ENCODE measurements at places on chromosomes 1 and 21. TPM values are rescaled to one million over a fixed set of nuclear protein-coding genes. Genes with fewer than 3 reads are reported as not detected.

The IL23R gene
- polyA plus RNA-seq, result 0.05 TPM

DNA sequence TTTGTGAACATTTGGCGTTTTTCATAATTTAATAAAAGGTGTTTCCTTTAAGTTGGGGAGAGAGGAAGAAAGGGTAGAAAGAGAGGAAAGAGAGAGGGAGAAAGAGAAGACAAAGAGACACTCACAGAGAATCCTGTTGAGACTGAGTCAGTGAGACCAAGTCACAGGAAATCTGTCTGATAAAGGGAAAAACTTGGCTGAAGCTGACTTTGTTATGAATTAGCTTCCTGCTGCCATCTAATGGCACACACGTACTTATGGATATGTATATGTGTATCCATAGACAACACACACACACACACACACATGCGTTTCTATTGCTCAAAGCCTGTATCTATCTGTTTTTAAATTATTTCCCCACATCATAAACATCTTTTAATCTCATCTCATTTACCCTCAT lies 42.5 kb upstream of the DISC1 start:
- H3K27ac ChIP-seq, result no peak overlapping the region
- no peak for DNase-seq
- no peaks in the 10 kb centered on the region for H3K4me1 ChIP-seq

- H3K4me1 ChIP-seq, result no peaks in the 10 kb centered on the region
- no peaks in the 10 kb centered on the region for H3K27me3 ChIP-seq
- no peaks in the 10 kb centered on the region for H3K36me3 ChIP-seq
- DNase-seq, result peak; percentile 31
Observed at GRCh38 chr1:240027059-240027462, 64.6 kb upstream of the FMN2 start.

The DMRTB1 gene
- polyA plus RNA-seq, result not detected

GRCh38 chr1:155527677-155528076 lies 34.9 kb downstream of the ASH1L start:
- no peak overlapping the region for H3K4me3 ChIP-seq
- no peaks in the 10 kb centered on the region for H3K36me3 ChIP-seq
- H3K27me3 ChIP-seq, result no peaks in the 10 kb centered on the region
- no peak for DNase-seq

DNA sequence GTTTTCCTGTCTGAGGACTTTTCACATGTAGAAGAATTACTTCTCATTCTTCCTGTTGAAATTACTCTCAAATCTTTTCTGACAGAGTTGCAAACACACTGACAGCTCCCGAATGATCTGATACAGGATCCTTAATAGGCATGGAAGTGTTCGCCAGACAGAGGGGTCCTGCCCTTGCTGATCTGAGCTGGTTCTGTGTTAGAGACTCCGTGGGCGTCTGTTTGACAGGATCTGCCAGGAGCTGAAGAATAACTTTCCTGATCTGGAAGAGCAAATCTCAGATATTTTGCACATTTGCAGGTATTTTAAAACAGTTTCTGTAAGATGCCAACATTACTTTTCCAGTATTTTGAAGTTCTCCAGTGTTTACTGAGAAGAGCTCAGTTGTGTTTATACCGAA lies 202.3 kb downstream of the DYRK1A start:
- DNase-seq, result no peak
- no peak overlapping the region for H3K27ac ChIP-seq

The DPH5 gene
- 29.5 TPM for polyA plus RNA-seq

The CCDC185 gene
- not detected for polyA plus RNA-seq

DNA sequence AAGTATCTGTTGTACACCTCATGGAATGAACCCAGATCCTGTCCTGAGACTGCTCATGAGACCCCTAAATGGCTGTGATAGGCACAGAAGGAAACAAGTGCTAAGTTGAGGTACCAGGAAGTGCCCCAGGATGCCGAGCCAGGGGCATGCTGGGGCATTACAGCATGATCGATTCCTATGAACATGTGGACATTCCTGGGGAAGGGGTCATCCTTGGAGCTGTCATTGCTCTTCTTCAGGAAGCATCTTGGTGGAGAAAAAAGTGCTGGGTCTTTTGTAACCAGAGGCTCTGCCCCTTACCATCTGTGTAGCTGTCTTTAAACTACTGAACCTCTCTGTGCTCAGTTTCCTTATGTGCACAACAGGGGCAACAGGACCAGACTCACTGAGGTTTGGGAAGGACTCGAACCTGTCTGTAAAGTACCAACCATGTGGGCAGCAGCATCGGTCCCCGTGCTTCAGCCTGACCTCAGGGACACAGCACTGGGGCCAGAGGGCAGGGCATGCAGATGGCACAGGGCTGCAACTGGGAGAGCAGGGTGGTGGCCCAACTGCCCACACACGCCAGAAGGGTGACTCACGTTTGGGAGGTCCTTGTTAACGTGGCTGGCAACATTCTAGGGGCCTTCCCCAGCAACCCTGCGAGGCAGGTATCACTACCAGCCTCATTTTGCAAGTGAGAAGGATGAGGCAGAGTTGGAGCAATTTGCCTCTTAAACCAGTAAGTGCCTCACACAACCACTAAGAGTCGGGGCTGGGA lies 142.3 kb upstream of the EDN2 start:
- H3K36me3 ChIP-seq, result no peaks in the 10 kb centered on the region
- peak overlapping the region; percentile 13 for H3K27ac ChIP-seq
- no peak for DNase-seq
- no peaks in the 10 kb centered on the region for H3K4me1 ChIP-seq
- H3K27me3 ChIP-seq, result no peaks in the 10 kb centered on the region

GRCh38 chr1:154190550-154190949 lies 1.4 kb downstream of the TPM3 start:
- H3K4me3 ChIP-seq, result no peak overlapping the region
- DNase-seq, result no peak
- no peak overlapping the region for H3K27ac ChIP-seq
- H3K27me3 ChIP-seq, result no peaks in the 10 kb centered on the region
- H3K36me3 ChIP-seq, result no peaks in the 10 kb centered on the region
- H3K4me1 ChIP-seq, result peaks cover 8% of the 10 kb centered on the region

The HEYL gene
- 19.3 TPM for polyA plus RNA-seq

- H3K27ac ChIP-seq, result no peak overlapping the region
- no peak overlapping the region for H3K4me3 ChIP-seq
- H3K4me1 ChIP-seq, result no peaks in the 10 kb centered on the region
- H3K36me3 ChIP-seq, result peaks cover 27% of the 10 kb centered on the region
- no peak for DNase-seq
- H3K27me3 ChIP-seq, result no peaks in the 10 kb centered on the region
Observed at GRCh38 chr1:26574018-26574417, 44.5 kb downstream of the RPS6KA1 start.

DNA sequence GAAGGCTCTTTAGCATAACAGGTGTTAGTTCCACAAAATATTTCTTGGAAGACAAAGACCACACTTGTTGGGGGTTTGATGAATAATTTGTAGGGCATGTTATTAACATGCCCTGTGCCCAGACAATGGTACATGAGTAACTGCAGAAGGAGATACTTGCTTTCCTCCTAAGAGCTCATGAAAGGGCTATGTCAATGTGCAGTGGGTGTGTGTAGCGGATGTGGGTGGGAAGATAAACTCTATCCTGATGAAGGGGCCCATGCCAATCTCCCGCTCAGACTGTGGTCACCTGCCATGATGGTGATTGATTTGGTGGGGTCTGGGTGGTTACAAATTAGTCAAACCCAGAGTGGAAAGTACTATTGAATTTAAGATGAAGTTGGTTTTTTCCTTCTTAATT lies 69.8 kb upstream of the DNAH14 start:
- H3K4me1 ChIP-seq, result peaks cover 7% of the 10 kb centered on the region
- no peak overlapping the region for H3K27ac ChIP-seq
- no peaks in the 10 kb centered on the region for H3K36me3 ChIP-seq
- no peak for DNase-seq
- no peaks in the 10 kb centered on the region for H3K27me3 ChIP-seq

The BRINP3 gene
- not detected for polyA plus RNA-seq

DNA sequence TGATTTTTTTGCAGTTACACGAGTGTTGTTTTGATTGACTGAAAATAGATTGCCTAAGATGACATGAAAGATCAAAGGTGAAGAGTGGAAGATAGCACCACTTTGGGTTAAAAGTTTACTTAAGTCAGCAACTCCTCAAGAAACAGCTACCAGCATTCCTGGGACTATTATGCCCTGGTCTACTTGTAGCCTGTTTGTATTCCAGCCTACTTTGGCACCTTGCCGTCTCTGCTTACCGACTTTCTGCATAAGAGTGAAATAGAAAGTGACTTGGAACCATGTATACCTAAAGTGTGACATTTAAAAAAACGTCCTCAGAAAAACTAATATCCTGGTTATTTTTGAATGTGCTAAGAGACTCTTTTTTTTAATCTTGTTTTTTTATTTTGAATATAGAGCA lies 631.5 kb upstream of the PTBP2 start:
- no peaks in the 10 kb centered on the region for H3K4me1 ChIP-seq
- H3K27me3 ChIP-seq, result no peaks in the 10 kb centered on the region
- H3K36me3 ChIP-seq, result no peaks in the 10 kb centered on the region
- no peak for DNase-seq
- no peak overlapping the region for H3K27ac ChIP-seq

DNA sequence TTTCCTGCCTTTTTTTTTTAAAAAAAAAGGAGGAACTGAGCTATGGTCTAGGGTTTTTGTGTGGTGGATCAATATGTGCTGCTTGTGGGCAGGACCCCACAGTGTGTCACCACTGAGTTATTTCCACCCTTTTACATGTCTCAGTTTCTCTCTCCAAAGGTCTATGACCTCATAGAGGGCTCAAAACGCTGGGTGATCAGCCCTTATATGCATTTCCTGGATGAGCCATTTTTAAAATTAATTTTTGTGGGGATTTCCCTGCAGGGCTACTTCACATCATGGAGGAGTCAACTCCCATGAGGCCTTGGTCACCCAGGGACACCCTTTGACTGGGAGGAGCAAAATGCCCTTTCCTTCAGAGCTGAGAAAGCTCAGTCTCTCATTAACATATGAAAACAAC lies 20.7 kb upstream of the HAO2 start:
- H3K27me3 ChIP-seq, result no peaks in the 10 kb centered on the region
- H3K27ac ChIP-seq, result no peak overlapping the region
- no peak for DNase-seq
- no peaks in the 10 kb centered on the region for H3K4me1 ChIP-seq
- no peaks in the 10 kb centered on the region for H3K36me3 ChIP-seq
- no peak overlapping the region for H3K4me3 ChIP-seq

GRCh38 chr21:33685613-33686197 lies 43.4 kb downstream of the ITSN1 start:
- H3K4me3 ChIP-seq, result no peak overlapping the region
- no peak for DNase-seq
- H3K27ac ChIP-seq, result peak overlapping the region; percentile 34
- H3K27me3 ChIP-seq, result no peaks in the 10 kb centered on the region
- no peaks in the 10 kb centered on the region for H3K36me3 ChIP-seq

DNA sequence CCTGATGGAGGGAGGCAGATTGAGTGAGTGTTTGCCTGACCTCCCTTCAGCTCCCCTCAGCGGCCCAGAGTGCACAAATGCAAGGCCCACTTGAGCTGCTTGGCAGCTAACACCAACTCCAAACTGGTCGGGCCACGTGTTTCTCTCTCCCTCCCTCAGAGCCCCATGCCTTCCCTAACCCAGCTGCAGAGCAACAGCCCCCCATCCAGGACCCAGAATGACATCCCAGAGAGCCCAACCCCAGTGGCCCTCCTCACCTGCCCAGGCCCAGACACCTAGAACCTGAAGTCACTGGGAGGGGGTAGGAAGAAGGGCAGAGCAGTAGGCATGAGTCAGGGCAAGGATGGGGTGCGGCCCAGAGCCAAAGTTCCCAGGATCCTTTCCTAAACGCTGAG lies 789 bp upstream of the S100A14 start:
- H3K27ac ChIP-seq, result peak overlapping the region; percentile 63
- H3K4me1 ChIP-seq, result no peaks in the 10 kb centered on the region

GRCh38 chr1:24108334-24109165 lies 3.4 kb downstream of the MYOM3 start:
- DNase-seq, result peak; percentile 30
- no peaks in the 10 kb centered on the region for H3K27me3 ChIP-seq
- H3K4me1 ChIP-seq, result peaks cover 3% of the 10 kb centered on the region

The GPR37L1 gene
- polyA plus RNA-seq, result 0.11 TPM

The LAMC1 gene
- 12.3 TPM for polyA plus RNA-seq

DNA sequence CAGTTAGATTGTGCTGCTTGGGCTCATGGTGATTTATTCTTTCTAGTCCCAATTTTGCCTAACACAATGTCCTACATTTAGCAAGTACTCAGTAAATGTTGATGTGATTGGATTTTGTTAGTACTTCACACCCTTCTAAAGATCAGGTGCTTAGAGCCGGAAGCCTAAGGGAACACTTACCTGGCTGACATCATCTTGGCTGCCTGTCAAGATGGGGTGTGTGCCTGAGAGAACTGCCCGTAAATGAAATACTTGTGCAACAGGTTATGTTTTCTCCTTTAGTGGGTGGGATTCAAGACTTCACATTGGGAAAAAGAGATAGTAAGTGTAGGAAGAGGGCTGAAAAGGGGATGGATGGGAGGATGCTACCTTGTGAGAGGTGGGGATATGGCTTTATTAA lies 75.5 kb upstream of the MACF1 start:
- H3K36me3 ChIP-seq, result no peaks in the 10 kb centered on the region
- H3K27ac ChIP-seq, result peak overlapping the region; percentile 38
- DNase-seq, result peak; percentile 91
- no peak overlapping the region for H3K4me3 ChIP-seq

The TRIM46 gene
- 4.1 TPM for polyA plus RNA-seq

The AVPR1B gene
- polyA plus RNA-seq, result 0.68 TPM

- no peaks in the 10 kb centered on the region for H3K4me1 ChIP-seq
- no peak overlapping the region for H3K27ac ChIP-seq
- H3K4me3 ChIP-seq, result no peak overlapping the region
- no peak for DNase-seq
- no peaks in the 10 kb centered on the region for H3K27me3 ChIP-seq
Observed at GRCh38 chr1:64147759-64148158, 55.7 kb upstream of the UBE2U start.

- DNase-seq, result no peak
- H3K4me1 ChIP-seq, result peaks cover 50% of the 10 kb centered on the region
- H3K4me3 ChIP-seq, result no peak overlapping the region
- H3K27ac ChIP-seq, result no peak overlapping the region
- no peaks in the 10 kb centered on the region for H3K27me3 ChIP-seq
- no peaks in the 10 kb centered on the region for H3K36me3 ChIP-seq
Observed at GRCh38 chr1:25874209-25874608, 1.3 kb downstream of the PAQR7 start.

GRCh38 chr21:41817228-41817627 lies 50.4 kb upstream of the RIPK4 start:
- no peaks in the 10 kb centered on the region for H3K4me1 ChIP-seq
- no peak overlapping the region for H3K4me3 ChIP-seq
- H3K27me3 ChIP-seq, result no peaks in the 10 kb centered on the region

- H3K36me3 ChIP-seq, result no peaks in the 10 kb centered on the region
Observed at GRCh38 chr1:196779093-196779492, 4.5 kb downstream of the CFHR3 start.

DNA sequence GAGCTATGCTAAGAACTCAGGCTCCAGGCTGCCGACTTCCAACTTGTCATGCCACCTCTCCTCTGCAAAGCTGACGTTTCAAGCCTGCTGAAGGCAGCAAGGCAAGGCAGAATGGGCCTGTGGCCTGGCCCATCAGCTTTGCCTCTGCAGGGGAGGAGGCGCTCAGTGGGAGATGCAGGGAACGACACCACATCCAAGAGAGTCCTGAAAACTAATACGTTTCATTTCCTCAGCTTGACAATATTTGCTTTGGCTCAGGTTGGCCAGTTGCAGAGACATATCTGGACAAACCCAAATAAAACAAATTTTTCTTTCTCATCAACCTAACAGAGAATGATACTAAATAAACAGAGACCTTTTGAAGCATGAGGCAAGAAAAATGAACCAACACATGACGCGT lies 35.3 kb downstream of the BEND5 start:
- H3K36me3 ChIP-seq, result no peaks in the 10 kb centered on the region
- no peak overlapping the region for H3K27ac ChIP-seq
- H3K4me3 ChIP-seq, result no peak overlapping the region
- DNase-seq, result no peak
